ENCODE measurements at places on chromosomes 4 and X.

GRCh38 chrX:153888344-153888743 lies 2.4 kb upstream of the L1CAM start:
- DNase-seq: no peak

DNA sequence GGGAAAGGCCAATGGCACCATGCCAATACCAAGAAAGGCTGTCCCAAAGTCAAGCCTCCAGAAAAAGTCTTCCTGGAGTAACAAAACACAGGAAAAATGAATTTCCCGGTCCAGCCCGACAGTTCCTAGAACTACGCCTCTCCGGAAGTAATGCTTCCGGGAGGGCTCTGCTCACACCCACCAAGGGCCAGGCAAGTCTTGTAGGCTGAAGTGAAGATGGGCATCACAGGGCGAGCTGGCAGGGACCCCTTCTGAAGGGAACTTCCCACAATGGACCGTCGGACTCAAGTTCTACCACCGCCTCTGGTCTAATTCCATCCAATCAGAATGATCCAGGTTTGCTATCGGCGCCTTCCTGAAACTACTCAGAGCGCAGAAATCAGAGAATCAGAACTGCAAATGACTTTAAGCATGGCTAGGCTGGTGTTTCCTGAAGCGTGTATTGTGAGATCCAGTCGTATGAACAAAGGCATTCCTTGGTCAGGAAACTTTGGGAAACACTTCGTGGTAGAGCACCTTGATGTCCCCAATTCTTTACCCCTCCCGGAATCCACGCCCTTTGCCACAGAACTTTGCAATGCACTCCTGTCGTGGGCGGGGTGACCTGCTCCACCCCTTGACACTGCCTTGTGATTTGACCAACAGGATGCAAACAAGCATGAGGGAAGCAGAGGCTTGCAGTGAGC lies 127.8 kb downstream of the BCOR start:
- no peak for DNase-seq

DNA sequence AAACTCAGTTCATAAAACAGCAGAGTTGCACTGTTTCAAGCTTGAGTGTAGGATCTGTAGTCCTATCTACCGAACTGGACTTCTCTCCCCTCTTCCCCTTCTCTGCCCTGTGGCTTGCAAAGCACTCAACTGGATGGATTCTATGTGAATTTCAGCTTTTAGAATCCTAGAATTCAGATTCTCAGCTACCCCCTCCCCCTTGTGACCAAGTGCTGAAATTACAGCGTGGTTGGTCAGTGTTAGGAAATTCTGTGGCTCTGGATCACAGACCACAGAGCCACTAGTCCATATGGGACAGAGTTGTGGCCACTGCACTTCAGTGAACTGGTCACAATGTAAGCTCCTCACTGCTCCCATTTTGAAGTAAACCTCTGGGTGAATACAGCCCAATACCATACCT lies 64.6 kb upstream of the TRPC5 start:
- DNase-seq: no peak

- DNase-seq: no peak
Measured at GRCh38 chr4:110492522-110492921, 16.6 kb downstream of the ENPEP start.

DNA sequence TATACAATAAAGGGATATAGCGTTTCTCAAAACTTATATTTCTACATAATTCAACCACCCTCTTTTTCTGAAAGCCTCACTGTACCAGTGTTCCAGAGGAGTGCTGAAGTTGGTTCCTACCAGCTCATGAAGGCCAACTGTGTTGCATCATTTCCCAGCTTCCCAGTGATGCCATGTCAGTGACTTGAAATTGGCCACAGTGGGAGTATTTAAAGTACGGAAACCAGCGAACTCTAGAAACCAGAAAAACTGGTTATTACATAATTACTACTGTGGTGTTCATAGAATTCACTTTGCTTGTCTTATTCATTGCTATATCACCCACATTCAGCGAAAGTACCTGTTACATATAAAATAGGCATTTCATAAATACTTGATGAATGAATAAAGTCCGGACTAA lies 135.4 kb downstream of the GC start:
- DNase-seq: no peak

DNA sequence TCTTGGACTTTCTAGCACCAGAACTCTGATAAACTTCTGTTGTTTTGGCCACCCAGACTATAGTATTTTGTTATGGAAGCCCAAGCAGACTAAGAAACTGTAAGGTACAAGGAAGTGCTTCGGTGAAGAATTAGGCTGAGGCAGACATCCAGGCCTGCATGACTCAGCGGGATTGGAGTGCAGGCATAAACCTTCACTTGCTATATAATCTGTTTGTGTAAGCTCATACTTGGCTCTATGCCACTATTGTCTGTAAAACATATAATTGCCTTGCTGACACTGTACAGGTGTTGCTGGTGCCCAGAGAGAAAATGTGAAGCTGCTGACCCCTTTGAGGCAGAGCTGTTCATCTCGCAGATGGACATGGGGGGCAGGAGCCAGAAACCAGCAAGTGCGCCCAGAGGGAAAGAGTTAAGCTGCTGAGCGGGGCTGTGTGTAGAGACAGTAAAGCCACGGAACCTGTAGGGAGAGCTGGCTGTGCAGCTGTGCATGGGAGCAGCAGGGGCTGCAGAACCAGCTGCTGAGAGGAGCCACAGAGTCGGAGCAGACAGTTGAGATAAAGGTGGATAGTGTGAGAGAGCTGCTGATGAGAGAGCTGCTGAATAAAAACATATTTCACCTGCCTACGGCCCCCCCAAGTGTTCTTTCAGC lies 96.2 kb downstream of the RBM46 start:
- no peak for DNase-seq

DNA sequence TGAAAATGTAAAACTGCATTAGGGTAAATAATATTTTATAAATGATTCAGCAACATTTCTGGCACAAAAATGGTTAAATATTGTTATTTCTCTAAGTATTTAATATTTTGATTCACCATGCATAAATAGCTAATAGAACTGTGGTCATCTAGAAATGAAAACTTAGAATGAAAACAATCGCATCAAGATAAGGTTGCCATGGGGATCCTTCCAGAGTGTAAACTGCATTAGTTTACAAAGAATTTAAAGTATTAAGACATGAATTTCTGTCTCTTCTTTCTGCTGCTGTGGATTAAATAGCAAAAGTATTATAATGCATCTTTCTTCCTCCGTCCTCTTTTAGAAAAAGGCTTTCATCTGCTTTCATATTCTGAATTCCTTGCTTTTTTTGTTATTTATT lies 1064.6 kb upstream of the SLIT2 start:
- no peak for DNase-seq

DNA sequence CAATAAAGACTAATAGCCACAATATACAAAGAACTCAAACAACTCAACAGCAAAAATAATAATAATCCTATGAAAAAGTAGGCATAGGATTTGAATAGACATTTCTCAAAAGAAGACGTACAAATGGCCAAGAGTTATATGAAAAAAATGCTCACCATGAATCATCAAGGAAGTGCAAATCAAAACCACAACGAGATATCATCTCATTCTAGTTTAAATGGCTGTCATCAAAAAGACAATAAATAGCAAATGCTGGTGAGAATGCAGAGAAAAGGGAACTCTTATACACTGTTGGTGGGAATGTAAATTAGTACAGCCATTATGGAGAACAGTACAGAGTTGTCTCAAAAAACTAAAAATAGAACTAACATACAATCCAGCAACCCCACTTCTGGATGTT lies 18.8 kb downstream of the TLR6 start:
- no peak for DNase-seq

DNA sequence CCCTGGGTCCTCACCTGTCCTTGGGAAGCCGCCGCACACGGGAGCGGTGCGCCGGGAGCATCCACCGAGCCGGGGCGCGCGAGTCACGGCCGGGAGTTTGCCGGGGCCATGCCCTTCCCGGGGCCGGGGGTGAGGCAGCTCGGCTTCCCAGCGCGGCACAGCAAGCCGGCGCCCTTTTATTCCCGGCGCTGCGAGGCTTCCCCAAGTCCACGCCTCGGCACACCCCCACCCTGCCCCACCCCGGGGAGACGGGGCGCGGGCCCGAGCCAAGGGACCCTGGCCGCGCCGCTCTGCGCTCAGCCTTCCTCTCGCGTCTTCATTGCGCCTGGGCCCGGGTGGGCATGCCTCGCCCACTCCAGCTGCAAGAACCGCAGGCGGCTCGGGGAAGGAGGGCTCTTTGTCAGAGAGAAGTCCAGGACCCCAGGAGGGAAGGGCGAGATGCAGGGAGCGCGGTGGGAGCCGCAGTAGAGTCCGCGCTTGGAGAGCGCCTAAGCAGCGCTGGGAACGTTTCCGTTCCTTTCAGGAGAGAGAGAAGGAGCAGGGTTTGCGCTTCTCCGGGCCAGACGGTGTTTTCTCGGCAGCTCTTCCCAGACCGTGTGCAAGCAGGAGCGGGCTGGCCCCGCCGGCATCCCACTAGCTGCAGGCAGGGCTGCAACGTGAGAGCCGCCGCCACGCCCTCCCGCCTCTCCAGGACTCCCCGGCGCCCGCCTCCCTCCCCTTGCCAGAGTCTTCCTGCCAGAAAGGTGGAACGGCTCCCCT lies at the start of gene MXRA5:
Gene MXRA5 (minus strand): TSS at position 152 of the 759 bp plus-strand sequence. CDS start 2,819 bp downstream, outside the sequence.
- no peak for DNase-seq

DNA sequence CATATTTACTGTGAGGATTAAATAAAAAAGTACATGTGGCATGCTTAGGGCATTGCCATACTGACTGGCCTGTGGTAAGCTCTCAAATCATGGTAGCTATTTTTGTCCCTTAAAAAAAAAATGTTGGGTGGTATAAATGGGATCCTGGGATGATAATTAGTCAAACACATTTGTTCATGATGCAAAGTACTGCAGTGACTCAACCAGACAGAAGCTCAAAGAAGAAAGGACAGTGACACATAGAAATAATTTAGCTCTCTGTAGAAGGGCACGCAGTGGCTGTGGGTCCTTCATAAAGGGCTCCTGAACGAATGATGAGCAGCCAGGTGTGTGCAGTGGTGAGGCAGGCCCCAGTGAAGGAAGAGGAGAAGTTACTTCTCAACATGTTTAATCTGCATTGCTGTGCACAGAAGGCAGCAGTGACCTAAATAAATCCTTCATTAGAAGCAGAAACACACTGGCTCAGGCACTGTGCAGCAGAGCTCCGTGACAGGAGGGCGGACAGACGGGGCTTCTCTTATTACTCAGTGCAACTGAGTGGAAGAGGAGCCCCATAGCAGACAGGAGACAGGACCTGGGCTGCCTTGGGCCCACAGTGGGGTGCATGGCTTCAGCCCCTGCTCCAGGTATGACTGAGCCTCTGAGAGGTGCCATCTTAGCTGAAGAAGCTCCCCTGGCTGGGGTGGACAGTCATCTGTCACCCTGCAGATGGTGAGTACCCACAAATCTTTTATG lies 20.3 kb downstream of the HS3ST1 start:
- DNase-seq: no peak

DNA sequence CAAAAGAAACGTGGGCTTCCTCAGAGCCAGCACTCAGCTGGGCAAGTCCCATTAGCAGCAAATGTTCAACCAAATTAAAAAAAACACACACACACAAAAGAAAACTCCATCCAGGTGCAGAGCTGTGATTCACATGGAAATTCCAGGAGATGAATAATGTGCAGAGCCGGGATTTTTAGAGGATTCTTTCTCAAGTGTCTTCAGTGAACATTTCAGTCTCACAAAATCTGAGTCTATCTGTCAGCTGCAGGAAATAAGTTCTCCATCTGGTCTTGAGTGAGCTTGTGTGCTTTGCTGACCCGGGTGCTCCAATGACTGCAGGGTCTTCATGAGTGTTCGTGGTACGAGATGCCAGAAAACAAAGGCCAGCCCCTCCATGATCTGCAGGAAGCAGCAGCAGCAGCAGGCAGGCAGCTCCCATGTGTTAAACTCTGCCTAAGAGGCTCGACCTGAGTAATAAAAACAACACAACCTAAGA lies 44.3 kb downstream of the RASGEF1B start:
- no peak for DNase-seq

- no peak for DNase-seq
Measured at GRCh38 chr4:168835880-168836454, 174.1 kb downstream of the CBR4 start.

- DNase-seq: no peak
Measured at GRCh38 chr4:147909225-147909624, 177.3 kb downstream of the ARHGAP10 start.

- DNase-seq: no peak
Measured at GRCh38 chrX:30930143-30930542, 41.1 kb upstream of the TAB3 start.

- no peak for DNase-seq
Measured at GRCh38 chr4:183503497-183504063, 1.3 kb upstream of the ING2 start.

DNA sequence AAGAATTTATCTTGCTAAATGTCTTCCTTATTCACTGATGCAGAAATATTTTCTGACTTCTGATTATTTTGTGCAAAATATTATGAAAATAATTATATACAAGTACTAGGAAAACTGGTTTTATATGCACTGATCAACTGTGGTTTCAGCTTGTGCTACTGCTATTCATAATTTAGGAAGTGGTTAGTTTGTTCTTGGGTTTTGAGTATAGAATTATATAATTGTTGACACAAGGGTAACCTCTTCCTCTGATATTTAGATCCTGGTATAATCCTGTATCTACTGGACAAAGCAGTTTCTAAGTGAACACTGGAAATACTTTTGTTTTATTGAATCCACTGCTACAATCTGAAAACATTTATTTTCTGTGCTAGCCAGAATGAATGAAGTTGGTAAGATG lies 182.8 kb downstream of the PDGFC start:
- no peak for DNase-seq

- DNase-seq: no peak
Measured at GRCh38 chrX:11478026-11478425, 184.8 kb downstream of the AMELX start.

DNA sequence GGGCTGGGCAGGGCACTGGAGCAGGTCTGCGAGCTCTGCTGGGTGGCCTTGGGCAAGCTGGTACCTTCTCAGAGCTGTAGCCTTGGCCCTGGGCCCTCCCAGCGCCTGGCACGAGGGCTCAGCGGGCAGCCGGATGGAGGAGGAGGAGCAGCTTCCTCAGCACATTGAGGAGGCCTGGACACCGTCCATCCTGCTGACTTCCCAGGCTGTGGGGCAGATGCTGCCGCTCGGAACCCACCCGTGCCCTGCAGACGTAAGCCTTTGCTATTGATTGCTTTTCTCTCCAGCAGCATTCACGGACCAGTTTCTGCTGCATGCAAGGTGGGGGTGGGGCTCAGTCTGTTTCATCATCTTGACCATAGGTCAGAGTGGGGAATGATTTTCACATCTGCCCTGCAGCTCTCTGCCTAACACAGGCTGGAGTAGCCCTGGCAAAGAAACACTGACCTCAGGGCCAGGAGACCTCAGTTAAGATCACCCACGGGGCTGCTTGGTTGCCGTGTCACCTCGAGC lies 80.7 kb upstream of the PSAPL1 start:
- DNase-seq: no peak

DNA sequence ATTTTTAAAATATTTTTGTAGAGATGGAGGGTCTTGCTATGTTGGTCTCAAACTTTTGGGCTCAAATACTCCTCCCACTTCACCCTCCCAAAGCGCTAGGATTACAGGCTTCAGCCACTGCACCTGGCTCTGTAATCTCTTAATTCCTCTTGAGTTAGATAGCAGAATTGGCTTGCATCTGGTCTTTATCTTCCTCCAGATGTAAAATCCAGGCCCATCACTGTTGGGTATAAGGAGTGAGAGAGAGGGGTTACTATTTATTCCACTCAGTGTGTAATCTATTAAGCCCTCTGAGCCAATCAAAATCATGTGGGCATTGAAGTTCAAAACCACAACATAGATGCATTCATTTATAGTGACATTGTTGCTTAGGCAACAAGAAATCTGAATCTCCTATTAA lies 33.9 kb downstream of the ANK2 start:
- no peak for DNase-seq

Measured in stimulated activated CD4-positive, alpha-beta T cell treated with anti-CD3 and anti-CD28 coated beads, Interleukin-4, amount 100 ng/mL, for 4 hours (primary cell).